ENCODE measurements at places on chromosomes 12 and 14. TPM values are rescaled to one million over a fixed set of nuclear protein-coding genes. Genes with fewer than 3 reads are reported as not detected.

GRCh38 chr12:67927815-67928214 is 61.4 kb upstream of the IFNG-AS1 start:
- no peaks in the 10 kb centered on the region for H3K36me3 ChIP-seq
- no peak overlapping the region for H3K4me3 ChIP-seq
- H3K27ac ChIP-seq, result no peak overlapping the region
- no peaks in the 10 kb centered on the region for H3K4me1 ChIP-seq
- no peak for DNase-seq
- H3K27me3 ChIP-seq, result no peaks in the 10 kb centered on the region

DNA sequence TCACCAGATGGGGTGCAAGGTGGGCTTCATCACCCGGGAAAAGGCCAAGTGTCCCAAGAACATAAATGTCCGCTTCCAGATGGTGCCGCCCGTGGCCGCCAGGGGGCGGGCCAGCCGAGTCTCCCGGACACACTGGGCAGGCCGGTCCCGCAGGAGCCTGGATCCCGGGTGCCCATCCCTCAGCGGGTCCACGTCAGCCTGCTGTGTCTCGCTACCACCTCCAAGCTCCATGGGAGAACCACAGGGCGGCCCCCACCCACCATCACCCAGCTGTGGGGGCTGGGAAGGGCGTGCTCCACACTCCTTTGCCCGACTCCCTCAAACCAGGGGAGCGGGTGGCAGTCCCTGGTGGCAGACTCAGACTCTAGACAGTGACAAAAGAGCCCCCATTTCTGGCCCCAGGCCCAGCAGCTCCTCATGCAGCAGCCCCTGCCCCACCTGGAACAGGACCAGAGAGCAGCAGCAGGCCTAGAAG is 22.0 kb upstream of the NUDT14 start:
- no peak overlapping the region for H3K4me3 ChIP-seq
- H3K27me3 ChIP-seq, result peaks cover 31% of the 10 kb centered on the region

DNA sequence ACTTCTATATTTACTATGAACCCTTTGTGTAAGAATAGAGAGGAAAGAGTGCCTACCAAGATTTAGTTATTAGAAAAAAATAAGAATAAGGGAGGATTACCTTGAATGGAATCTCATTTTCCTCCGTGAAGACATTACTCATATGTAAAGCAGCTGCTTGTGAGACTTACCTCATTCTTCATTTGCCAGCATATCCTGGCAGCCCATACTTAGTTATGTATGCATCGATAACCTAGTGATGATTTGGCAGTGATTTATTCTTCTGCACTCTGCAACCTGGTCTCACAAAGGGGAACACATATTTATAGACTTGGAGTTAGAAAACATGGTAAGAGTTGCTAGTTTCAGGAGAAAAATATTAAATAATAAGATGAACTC is 56.8 kb downstream of the LRFN5 start:
- no peaks in the 10 kb centered on the region for H3K4me1 ChIP-seq
- H3K27ac ChIP-seq, result no peak overlapping the region

- H3K27ac ChIP-seq, result no peak overlapping the region
- H3K4me3 ChIP-seq, result no peak overlapping the region
- DNase-seq, result no peak
- H3K4me1 ChIP-seq, result peaks cover 5% of the 10 kb centered on the region
- no peaks in the 10 kb centered on the region for H3K27me3 ChIP-seq
- H3K36me3 ChIP-seq, result no peaks in the 10 kb centered on the region
Measured at GRCh38 chr12:102421802-102422583, 58.4 kb downstream of the IGF1 start.

GRCh38 chr12:132068250-132068649 is 75.9 kb downstream of the DDX51 start:
- peaks cover 91% of the 10 kb centered on the region for H3K36me3 ChIP-seq
- H3K27me3 ChIP-seq, result no peaks in the 10 kb centered on the region
- no peaks in the 10 kb centered on the region for H3K4me1 ChIP-seq
- no peak overlapping the region for H3K27ac ChIP-seq

The E2F7 gene
- 1.0 TPM for total RNA-seq

- no peak overlapping the region for H3K27ac ChIP-seq
- peaks cover 21% of the 10 kb centered on the region for H3K4me1 ChIP-seq
- H3K27me3 ChIP-seq, result no peaks in the 10 kb centered on the region
- H3K36me3 ChIP-seq, result no peaks in the 10 kb centered on the region
- no peak overlapping the region for H3K4me3 ChIP-seq
Measured at GRCh38 chr12:63968673-63969072, 124.2 kb downstream of the SRGAP1 start.

DNA sequence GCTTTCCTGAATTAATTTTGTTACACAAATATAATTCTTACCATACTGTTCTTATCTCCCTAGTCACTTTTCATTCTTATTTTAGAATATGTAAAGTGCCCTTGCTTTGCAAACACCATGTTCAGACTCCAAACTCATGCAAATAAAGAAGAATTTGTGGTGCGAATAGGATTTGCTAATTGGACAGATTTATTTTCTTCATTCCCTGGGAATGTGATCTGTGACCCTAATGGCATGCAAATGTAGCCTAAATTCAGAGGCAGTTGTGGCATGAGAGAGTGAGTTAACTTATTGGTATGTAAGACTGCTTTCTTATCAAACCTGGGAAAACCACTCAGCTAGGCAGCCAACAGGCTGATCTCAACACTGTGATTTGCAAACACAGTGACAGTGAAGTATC is 10.0 kb downstream of the CAPZA3 start:
- no peaks in the 10 kb centered on the region for H3K4me1 ChIP-seq
- no peak overlapping the region for H3K27ac ChIP-seq
- H3K27me3 ChIP-seq, result no peaks in the 10 kb centered on the region
- no peaks in the 10 kb centered on the region for H3K36me3 ChIP-seq
- no peak for DNase-seq

DNA sequence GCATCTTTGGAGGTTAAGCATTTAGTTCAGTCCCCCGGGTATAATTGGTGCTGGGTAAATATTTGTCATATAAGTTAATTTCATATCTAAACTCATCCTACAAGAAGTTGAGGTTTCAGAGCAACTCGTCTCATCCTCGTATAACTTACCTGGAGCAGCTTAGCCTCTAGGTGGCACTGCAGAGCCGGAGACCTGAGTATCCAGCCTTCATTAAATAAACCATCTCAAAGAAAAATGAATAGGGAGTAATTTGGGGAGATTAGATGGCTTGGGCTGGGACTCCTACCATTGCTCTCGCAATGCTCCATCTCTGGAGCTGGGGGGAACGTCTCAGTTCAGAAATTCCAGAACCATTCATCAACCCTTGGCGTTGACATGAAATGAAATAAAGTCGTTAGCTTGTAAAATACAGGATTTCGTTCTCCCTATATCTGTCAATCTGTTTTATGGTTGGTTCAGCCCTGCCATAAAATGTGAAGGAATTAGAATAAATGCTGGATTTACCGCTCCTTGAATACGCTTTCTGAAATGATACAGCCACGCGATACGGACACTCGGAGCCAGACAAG is 122.9 kb upstream of the TMEM132D start:
- H3K4me1 ChIP-seq, result no peaks in the 10 kb centered on the region
- H3K27ac ChIP-seq, result no peak overlapping the region
- H3K36me3 ChIP-seq, result no peaks in the 10 kb centered on the region

DNA sequence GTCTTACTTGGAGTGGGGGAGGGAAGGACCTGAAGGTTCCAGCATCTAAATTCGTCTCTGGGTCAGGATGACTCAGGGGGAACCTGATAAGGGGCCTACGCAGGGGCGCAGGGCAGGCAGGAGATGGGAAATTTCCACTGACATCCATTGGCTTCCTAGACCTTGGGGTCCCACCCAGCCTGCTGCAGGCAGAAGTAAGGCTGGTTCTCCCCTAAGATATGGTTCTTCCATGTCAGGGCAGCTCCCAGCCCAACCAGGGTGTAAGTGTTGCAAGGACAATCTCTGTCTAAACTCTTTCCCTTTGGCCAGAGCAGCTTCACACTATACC is 2.1 kb upstream of the NDRG2 start:
- no peaks in the 10 kb centered on the region for H3K27me3 ChIP-seq
- H3K4me1 ChIP-seq, result peaks cover 11% of the 10 kb centered on the region
- H3K4me3 ChIP-seq, result no peak overlapping the region
- H3K36me3 ChIP-seq, result peaks cover 3% of the 10 kb centered on the region

- H3K4me3 ChIP-seq, result no peak overlapping the region
- no peak overlapping the region for H3K27ac ChIP-seq
- no peaks in the 10 kb centered on the region for H3K27me3 ChIP-seq
- H3K36me3 ChIP-seq, result no peaks in the 10 kb centered on the region
- peaks cover 10% of the 10 kb centered on the region for H3K4me1 ChIP-seq
Measured at GRCh38 chr12:49137476-49137875, 6.3 kb upstream of the TUBA1B start.

DNA sequence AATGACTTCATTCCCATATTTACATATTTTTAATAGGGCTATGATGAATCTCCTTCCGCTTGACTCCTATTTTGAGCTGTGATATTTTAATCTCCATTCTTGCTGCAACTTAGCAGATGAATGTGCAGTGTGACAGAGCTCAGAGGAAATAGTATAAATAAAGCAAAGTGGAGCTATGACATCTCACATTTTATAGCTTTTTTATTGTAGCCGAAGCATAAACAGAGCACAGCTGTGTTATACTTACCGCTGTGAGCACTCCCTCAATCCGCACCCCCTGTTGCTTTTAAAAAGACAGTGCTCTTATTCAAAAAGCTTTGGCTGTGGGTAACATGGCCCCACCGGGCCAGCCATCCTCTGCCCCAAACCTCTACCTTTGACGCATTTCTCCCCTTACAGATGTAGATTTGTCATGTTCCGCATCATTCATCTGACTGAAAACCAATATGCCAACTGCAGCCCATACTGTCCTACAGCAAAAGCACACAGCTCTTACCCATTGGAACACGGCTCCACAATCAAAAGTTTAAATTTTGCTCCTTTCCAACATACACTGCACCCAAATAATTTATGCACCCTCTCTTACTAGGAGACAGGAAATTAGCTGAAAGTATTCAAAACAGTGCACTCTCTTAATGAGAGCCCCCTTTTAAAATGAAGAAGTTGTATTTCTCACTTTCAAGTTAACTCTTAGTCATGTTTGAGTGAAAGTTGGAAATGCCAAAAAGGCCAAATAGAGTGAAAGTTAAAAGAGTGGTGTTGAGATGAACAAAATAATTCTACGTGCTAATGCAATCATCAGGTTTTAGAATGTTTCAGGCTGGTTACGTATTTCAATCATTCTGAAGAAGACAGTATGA is 429.3 kb upstream of the SOX5 start:
- H3K36me3 ChIP-seq, result no peaks in the 10 kb centered on the region
- no peak overlapping the region for H3K27ac ChIP-seq
- no peak overlapping the region for H3K4me3 ChIP-seq

DNA sequence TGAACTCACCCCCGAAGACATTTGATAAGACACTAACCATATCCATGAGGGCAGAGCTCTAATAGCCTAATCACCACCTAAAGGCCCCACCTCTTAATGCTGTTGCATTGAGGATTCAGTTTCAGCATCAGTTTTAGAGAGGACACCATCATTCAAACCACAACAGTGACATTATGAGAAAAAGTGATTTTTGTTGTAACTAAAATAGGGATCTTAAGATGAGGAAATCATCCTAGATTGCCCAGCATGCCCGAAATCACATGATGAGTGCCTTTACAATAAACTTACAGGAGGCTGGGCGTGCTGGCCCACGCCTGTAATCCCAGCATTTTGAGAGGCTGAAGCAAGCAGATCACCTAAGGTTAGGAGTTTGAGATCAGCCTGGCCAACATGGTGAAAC is 9.7 kb upstream of the GLT1D1 start:
- DNase-seq, result no peak
- no peaks in the 10 kb centered on the region for H3K36me3 ChIP-seq
- no peaks in the 10 kb centered on the region for H3K4me1 ChIP-seq
- no peak overlapping the region for H3K4me3 ChIP-seq
- H3K27ac ChIP-seq, result no peak overlapping the region
- no peaks in the 10 kb centered on the region for H3K27me3 ChIP-seq

DNA sequence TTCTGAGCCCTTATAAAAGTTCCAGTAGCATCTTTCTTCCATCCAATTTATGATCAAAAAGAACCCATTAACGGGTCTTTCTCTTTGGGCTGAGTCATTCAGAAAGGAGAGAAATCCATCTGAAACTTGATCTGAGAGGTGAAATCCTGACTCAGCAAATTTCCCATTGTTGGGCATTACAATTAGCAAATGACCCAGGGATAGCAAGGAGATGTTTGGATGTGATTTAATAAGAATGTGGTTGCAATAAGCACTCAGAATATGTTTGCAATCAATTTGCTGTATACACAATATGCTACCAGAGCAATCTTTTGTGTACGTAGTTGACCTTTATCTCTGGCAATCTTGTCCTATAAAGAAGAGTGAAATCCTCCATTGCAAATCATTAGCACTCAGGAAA is 122.7 kb downstream of the CCDC60 start:
- no peak for DNase-seq
- H3K36me3 ChIP-seq, result no peaks in the 10 kb centered on the region
- no peaks in the 10 kb centered on the region for H3K27me3 ChIP-seq
- no peaks in the 10 kb centered on the region for H3K4me1 ChIP-seq
- no peak overlapping the region for H3K4me3 ChIP-seq

GRCh38 chr14:47153746-47154145 is 502.2 kb upstream of the RPL10L start:
- H3K36me3 ChIP-seq, result no peaks in the 10 kb centered on the region
- H3K4me3 ChIP-seq, result no peak overlapping the region
- no peaks in the 10 kb centered on the region for H3K27me3 ChIP-seq
- no peak overlapping the region for H3K27ac ChIP-seq

The OTUB2 gene
- 1.9 TPM for total RNA-seq

The NID2 gene
- 14.6 TPM for total RNA-seq

DNA sequence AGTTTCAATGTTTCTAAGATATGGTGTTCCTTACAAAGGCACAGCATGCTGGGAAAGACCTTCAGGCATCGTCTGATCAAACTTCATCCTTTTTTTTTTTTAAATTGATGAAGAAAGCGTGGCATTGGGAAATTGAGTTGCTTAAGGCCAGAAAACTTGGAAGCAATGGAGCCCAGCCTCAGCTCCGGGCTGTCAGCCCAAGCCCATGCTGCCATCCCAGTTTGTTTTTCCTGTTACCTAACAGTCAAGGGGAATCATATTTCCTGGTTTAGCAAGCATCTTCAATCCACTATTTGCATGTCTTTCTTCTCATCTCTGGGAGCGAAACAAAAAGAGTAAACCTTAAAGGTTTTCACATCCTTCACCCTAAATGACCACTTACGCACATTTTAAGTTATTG is 200.2 kb downstream of the CHST11 start:
- H3K36me3 ChIP-seq, result no peaks in the 10 kb centered on the region
- no peaks in the 10 kb centered on the region for H3K27me3 ChIP-seq
- H3K4me3 ChIP-seq, result no peak overlapping the region
- no peak overlapping the region for H3K27ac ChIP-seq

DNA sequence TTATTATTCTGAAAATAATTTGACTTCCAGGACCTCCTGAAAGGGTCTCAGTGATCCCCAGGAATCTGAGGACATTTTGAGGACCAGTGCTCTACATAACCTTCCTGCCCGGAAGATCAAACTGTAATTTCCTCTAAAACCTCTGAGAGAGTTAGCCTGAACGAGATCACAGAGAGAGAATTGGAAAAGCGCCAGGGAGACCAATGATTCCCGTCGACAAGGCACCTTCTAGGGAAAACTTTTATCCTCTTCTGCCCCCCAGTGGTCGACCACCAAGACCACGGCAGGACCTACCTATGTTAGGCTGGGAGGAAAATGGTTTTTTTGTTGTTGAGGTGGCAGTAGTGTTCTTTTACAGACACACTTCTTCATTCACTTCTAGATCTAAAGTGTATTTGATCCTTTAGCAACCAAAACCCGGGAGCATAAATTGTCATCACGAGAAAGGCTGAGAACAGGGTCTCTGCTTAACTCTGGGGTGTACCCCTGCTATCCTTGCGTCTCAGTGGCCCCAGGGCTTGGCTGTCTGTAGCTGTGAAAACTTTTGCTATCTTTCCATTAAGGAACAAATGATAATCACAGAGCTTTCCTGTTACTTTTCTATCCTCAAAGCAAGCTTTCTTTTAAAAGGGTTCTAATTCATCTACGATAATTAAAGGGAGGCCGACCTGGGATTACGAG is 62.9 kb upstream of the NID2 start:
- H3K27ac ChIP-seq, result no peak overlapping the region
- H3K4me1 ChIP-seq, result no peaks in the 10 kb centered on the region
- DNase-seq, result no peak
- no peak overlapping the region for H3K4me3 ChIP-seq
- H3K36me3 ChIP-seq, result no peaks in the 10 kb centered on the region
- no peaks in the 10 kb centered on the region for H3K27me3 ChIP-seq

Data from lower lobe of right lung (tissue), 2 donors.